Activated naive CD4-positive, alpha-beta T cell (primary cell): ENCODE measurements at places on chromosomes 2 and 18.

DNA sequence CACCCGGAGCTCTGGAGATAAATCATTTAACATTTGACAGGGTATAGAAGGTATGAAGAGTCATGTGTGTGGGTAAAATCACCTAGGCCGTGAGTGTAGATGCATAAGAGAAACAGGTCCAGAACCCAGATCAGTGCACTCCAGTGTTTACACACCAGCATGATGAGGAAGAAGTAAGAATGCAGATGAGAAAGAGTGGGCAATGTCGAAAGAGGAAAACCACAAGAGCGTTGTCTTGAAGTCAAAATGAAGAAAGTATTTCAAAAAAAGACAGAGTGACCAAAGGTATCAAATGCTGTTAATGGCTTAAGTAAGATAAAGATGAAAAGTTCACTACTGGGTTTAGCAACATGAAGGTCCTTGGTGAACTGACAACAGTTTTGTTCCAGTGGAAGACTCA lies 32.0 kb upstream of the PLB1 start:
- no peak for DNase-seq

- DNase-seq, result no peak
These were observed 22.1 kb upstream of the OTOS start for GRCh38 chr2:240162531-240162930.

DNA sequence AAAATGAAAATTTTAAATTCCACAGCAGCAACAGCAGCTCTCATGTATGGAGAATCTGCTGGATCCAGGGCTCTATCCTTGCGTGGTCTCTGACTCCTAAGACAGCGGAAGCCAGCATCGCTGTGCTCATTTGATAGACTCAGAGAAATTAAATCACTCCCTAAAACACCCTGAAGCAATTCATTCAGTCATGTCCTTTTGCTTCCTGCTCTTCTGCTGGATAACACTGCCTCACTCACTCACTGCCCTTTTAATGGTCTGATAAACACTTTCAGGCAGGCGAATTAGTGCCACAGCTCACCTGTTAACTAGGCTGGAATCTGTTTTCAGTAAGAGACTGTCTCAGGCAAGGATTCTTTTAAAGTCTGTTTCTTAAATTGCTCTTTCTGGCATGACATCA lies 10.0 kb downstream of the WIPF1 start:
- no peak for DNase-seq

GRCh38 chr2:130150181-130151144 lies 5.6 kb upstream of the CCDC74B start:
- no peak for DNase-seq

DNA sequence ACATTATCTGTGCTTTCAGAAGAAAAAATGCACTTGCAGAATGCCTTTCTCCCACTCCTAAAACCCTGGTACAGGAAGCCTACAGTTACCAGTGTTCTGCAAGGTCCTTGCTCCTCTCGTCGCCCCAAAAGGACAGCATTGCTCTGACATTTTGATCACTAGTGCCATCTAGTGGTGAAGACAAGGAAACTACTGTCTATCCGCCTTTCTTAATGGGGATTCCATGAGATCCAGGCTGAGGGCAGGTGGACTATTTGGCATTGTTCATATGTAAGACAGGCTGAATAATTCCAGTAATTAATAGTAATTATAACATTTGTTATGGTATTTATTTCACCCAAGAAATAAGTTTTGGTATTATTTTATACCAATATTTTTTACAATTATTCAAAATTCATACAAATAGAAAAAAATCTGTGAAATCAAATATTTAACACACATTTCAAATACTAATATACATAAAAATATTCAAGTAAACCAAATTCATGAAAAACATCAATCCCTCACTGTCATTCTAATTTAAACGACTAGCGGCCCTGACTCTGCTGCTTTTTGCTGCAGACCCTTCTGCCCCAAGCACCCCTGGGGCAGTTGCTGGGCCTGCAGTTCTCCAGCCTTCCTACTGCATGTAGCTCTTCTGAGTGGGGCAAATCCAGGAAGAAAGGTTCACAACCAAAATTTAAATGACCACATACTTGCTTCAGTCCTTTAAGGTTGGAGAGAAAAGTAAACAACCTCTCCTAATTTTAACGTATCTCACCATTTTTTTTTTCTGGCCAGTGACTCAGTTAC lies 19.0 kb downstream of the TPGS2 start:
- no peak for DNase-seq

DNA sequence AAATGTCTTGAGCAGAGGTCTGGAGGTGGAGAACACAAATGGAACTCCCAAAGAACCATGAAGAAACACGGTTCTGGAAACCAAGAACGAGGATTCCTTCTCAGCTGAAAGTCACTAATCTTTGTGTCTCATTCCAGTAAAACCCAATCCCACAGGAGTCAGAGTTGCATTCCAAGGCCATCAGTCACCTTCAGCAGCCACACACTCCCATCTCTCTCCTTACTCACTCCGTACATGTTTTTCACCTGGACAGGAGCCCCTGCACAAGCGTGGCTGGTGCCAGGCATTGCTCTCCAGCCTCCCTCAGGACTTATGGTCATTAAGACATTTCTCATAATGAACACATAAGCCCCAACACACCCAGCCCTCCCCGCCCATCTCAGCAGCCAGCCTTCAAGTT lies 175.4 kb upstream of the SIX2 start:
- no peak for DNase-seq

DNA sequence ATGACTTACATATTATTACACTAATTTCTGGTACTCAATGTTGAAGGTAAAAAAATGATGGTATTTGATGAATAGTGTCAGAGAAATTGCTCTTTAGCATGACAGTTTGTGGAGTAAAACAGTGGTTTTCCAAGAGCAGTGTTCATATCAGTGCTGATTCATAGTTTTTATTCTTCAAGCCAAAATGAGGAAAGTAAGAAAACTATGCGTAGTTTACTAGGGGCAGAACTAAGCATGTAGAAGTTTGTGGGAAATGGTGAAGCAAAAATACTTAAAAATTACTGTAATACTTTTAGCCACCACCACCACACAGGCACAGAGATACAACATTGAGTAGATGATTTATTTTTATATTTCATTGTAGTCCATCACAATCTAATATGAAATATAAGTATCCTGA lies 137.3 kb downstream of the ZNF804A start:
- no peak for DNase-seq

- no peak for DNase-seq
These were observed 173.3 kb upstream of the NT5C1B start for GRCh38 chr2:18762667-18763066.

- DNase-seq, result no peak
These were observed 90.6 kb downstream of the SGPP2 start for GRCh38 chr2:222514901-222515300.

- DNase-seq, result no peak
These were observed 60.5 kb upstream of the POMC start for GRCh38 chr2:25228848-25229278.

GRCh38 chr2:203396667-203397066 lies 68.5 kb downstream of the ABI2 start:
- DNase-seq, result no peak

DNA sequence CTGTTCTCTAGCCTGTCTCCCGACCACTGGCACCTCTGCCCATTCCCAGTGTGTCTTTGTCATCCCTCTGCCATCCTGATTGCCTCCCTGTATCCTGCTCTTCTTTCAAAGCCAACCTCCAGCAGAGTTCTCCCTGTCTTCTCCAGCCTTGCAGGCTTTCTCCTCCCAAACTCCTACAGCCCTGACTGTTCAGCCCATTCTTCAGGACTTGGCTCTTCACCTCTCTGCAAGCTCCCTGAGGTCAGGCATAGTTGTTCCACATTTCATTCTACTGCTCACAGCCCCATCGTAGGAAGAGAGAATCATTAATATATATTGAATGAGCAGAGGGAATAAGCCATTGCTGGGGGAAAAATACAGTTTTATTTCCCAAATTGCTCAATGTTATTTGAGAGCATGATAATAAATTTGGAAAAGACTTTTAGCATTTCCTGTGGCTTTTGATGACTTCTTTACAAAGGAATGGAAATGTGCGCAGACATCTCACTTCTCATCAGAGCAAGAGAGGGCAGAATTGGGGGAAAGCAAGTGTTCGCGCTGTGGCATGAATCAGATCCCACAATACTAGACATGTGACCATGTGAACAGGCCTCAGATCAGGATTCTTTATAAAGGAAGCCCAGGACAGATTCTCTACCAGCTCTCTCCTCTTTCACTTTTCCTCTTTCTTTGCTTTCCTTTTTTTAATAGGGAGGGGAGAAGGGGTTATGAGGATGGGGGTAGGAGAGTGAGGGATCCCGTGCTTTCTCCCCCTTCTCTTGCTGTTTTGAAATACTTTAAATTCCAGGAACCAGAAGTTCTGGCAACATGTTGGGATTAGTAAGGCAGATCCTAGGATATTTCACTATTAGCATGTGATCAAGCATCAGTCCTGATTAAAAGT lies 37.4 kb downstream of the EPAS1 start:
- no peak for DNase-seq

GRCh38 chr2:226603606-226604005 lies 196.0 kb downstream of the IRS1 start:
- DNase-seq, result no peak

- no peak for DNase-seq
These were observed 3.4 kb downstream of the WDFY1 start for GRCh38 chr2:223941579-223942277.

- DNase-seq, result no peak
These were observed 723.9 kb downstream of the SOCS6 start for GRCh38 chr18:71012789-71013188.

DNA sequence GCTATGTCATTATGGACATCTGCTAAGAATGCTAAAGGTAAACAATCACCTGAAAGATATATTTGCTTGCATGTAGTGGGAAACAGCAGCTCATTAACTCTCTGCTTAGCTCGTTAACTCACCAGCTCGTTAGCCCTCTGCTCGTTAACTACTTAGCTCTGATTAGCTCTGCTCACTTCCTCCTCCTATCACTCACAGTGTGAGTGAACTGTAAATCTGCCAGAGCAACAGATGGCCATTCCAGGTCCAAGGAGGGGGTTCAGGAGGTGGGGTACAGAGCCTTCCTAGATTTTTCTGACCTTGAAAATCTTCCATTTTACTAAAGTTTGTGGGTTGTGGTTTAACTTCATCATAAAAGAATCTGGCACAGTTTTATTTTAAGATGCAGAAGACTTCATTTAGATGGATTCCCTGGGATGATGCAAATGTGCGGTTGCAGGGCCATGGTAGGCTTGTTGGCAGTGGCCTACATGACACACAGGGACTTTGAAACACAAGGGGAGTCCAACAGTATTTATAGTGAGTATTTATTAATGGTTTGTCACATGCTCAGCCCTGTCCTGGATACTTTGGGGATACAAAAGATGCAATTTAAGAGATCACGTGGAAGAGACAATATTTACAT lies 1633.7 kb upstream of the CELF4 start:
- no peak for DNase-seq

GRCh38 chr18:8749492-8749891 lies 44.1 kb downstream of the MTCL1 start:
- DNase-seq, result no peak

- DNase-seq, result no peak
These were observed 90.3 kb upstream of the RTN4 start for GRCh38 chr2:55140316-55141219.

DNA sequence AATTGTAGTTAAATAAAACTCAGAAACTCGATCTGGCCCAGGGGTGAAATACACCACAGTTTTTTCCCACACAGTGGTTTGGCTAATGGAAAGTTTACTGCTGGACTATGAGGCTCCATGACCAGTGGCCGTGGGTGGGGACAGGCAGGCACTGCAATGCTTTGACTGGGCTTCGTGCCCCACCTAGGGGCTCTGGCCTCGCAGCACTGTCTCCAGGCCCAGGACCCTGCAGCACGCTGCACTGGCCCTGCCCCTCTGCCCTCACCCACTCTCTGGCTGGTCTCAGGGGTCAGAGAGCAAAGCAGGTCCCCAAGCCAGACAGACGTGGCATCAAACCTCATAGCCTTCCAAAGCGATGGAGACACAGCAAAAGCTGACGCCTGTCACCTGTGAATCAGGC lies 13.4 kb upstream of the B3GNT7 start:
- DNase-seq, result no peak

DNA sequence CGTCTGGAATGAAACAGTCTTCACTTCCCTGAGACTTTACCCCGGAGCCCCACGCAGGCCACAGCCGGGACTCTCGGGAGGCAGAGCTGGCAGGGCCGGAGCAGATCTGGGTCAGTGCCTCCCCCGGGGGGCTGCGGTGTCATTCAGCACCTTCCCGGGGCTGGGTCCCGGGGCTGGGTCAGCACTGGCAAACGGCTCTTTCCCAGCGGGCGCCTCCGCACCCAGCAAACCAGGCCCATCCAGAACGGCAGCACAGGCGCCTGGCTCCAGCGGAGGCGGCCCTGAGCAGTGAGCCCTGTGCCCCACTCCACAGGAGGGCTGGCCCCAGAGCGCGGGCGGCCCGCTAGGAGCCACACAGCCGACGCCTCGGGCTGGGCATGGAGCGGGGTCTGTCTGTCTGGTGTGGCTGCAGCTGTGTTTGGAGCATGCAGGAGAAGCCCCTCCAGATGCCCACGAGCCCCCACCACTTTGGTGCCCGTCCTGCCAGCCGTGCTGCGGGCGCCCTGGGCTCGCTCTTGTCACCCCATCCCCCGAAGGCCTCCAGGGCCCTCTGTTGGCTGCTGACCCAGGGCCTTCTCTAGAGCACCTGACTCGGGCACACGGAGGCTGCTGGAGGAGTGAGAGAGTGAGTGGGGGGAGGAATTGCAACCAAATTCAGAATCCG lies 132.1 kb upstream of the CTDP1 start:
- DNase-seq, result no peak
